ENCODE measurements at places on chromosomes 16 and 17.

DNA sequence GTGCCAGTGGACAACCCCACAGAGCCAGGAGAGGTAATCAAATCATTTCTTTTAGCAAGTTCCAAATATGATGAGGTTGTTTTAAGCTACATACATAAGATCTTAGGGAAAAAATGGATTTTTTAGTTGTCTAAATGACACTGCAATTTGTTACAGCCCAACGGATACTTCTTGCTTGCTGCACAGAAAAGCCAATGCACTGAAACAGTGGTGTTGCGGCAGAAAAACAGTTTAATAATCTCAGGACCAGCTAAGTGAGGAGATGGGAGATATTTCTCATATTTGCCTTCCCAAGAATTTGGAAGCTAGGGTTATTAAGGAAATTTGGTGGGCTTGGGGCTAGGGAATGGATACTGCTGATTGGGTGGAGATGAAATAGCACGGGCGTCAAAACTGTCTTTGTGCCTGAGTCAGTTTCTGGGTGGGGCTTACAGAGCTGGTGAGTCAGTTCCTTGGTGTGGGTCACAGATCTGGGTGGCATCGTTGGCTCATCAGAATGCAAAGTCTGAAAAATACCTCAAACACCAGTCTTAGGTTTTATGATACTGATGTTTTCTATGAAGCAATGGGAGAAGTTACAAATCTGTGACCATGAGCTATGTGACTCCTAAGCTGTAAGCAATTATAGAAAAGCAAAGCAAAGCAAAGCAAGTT lies 255.4 kb downstream of the IRX3 start:
- no peak for DNase-seq

GRCh38 chr16:50467943-50468748 lies 80.0 kb upstream of the NKD1 start:
- no peak for DNase-seq

- no peak for DNase-seq
Measured at GRCh38 chr17:44602390-44602789, 45.1 kb downstream of the FZD2 start.

GRCh38 chr17:45410144-45411091 lies 22.3 kb downstream of the ARHGAP27 start:
- no peak for DNase-seq

DNA sequence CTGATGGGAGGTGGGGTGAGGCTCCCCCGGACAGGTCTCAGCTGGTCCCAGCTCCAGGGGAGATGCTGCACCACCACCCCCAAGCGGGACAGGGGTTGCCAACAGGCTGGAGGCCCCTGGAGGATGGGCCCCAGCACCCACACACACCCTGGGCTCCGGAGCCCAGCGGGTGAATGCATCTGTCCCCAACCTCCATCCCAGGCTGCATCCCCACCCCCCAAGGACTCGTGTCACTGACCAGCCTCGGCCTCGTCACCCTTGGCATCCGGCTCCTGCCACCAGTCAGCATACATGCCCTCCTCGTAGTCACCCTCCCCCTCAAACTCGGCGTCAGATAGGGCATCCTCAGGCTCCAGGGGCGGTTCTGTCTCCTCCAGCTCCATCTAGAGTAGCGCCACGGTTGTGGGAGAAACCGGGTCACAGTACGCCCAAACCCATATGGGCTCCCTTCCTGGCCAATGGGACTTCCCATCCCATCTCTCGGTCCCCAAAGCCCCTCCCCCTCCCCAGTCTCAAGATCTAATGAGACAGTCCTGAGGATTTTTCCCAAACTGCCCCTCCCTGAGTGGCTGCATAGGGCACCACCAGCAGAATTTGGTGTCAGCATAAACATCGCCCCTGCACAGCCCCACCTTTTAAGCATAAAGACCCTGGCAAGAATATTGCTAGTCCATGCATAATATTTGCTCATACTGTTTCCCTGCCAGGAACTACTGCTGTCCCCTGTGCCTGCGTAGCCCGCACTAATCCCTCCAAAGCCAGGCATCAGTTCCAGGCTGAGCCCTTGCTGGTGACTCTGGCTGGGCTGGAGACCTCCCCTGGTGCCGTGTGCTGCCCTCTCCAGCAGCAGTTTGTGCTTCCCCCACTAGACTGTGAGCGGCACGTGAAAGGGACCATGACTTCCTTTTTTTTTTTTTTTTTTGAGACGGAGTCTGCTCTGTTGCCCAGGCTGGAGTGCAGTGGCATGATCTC lies 8.4 kb downstream of the P3H4 start:
- DNase-seq, result no peak

DNA sequence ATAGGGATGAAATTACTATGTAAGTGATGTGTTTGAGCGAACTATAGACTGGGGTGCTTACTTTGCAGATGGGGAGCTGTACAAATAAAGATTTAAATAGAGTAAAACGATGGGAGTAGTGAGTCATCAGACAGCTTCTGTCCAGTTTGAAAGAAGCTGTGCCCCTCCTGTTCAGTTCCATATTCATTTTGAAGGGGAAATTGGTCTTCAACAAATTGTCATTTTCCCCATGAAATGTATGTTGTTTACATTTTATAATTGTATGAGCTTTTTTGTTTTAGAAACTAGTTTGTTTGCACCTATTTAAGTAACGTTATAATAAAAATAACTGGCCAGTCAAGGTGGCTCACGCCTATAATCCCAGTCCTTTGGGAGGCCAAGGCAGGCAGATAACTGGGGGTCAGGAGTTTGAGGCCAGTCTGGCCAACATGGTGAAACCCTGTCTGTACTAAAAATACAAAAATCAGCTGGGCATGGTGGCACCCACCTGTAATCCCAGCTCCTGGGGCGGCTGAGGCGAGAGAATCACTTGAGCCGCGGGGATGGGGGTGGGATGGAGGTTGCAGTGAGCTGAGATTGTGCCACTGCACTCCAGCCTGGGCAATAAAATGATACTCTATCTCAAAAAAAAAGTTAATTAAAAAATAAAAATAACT lies 20.2 kb downstream of the SEC14L1 start:
- DNase-seq, result no peak

DNA sequence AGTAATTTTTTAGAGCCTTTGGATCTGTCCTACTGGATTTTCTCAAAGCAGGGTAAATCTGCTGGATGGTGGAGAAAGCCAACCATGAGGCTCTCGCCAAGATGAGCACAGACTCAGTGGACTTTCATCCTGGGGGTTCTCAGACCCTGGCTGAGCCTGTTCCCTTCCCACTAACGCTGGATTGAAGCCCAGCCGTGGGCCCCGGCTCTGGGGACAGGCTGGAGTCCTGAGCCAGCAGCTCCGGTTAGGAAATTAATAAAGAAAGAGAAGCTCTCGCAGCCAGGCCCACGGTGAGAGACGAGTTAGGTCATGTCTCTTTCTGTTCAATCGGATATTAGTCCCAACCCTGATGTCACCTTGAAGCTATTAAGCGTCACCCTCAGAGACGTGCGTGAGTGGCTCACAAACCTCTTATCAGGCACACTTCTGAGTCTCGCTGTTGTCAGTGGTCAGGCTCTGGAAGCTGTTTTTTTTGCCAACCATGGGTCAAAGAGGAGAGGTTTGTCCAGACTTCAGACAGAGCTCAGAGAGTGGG lies 27.1 kb downstream of the MEOX1 start:
- DNase-seq, result no peak

DNA sequence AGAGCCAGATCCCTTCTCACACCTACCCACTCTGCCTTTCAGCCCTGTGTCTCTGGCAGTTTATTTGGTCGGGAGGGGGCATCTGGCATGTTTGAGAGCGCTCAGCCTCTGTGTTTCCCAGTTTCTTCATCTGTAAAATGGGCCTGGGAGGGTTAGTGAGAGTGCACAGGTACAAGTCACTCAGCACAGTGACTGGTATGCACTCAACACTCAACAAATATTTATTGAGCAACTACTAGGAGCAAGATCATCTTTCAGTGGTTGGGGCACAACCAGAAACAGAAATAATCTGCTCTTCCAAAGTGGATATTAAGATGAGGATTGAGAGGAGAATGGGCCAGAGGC lies 13.7 kb upstream of the SRCIN1 start:
- no peak for DNase-seq

DNA sequence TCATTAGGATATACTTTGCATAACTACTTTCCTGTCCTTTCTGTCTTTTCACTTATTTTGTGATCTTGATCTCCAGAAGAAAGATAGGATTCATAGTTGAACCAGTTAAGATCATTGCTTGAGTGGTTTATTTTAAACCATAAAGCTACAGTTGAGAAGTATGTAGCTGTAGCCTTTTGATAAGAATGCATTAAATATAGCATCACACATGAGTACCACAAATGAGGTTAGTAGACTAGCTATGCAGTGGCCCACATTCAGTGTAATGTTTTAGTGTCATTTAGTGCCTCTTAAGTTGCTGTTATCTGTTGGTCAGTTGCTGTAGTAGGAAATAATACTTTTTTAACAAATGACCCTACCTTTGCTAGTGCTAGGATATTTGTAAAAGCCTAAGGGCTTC lies 1.3 kb downstream of the NLK start:
- no peak for DNase-seq

GRCh38 chr16:9297437-9298113 lies 206.1 kb downstream of the HAPSTR1 start:
- DNase-seq, result no peak
